Cerebellar nuclear complex (tissue), 1 donor: ENCODE measurements at places on chromosomes 12 and 14.

DNA sequence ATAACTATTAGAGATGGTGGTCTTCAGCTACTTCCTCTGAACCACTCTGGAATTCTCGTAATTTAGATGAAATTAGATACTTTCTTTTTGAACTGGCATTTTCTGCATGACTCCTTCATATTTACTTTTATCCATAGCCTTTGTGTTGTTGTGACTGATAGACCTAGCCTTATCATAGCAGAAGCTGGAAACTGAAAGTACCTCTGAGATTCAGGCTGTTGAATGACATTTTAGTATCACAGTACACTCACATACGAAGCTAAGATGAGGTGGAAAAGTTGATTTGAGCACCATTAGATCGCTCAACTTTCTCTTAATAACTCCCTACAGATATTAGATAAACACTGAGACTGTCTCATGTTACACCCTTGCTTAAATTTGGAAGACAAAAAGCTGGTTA lies 525.1 kb upstream of the FBXO33 start:
- no peak for DNase-seq

- DNase-seq, result no peak
Observed at GRCh38 chr12:120584343-120585149, 3.3 kb upstream of the POP5 start.

- no peak for DNase-seq
Observed at GRCh38 chr12:86513226-86513625, 257.0 kb upstream of the MGAT4C start.

- no peak for DNase-seq
Observed at GRCh38 chr12:57069523-57069922, 9.1 kb downstream of the NEMP1 start.

DNA sequence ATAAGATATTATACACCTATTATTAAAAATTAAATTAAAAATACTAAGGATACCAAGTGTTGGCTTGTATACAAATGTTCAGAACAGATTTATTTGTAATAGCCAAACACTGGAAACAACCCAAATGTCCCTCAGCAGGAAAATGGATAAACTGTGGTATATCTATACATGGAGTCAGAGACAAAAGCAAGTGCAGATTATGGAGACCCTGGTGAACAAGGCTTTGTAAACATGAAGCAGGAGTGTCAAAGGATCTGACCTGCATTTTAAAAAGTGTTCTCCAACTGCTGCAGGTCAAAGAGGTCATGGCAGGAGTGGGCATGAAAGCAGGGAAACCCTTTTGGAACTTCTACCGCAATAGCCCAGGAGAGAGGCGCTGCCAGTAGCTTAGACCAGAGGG lies 181.6 kb downstream of the STXBP6 start:
- DNase-seq, result no peak

DNA sequence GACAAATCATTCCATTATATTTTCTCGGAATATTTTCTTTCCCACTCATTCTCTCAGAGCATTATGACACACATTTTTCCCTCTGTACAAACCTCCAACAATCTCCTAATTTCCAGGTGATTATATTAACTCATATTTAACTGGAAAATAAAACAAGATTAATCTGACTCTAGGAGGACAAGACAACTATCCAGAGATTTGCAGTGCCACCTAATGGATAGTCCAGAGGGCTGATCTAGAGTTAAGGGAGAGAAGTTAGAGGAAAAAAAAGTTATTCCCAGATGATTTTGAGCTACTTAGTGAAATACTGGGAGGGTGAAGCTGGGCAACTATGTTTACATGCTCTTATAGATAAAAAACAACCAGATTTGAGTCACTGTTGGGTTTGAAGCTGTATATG lies 161.7 kb downstream of the ALX1 start:
- DNase-seq, result no peak

GRCh38 chr12:6405963-6406362 lies 22.0 kb downstream of the LTBR start:
- no peak for DNase-seq

- DNase-seq, result no peak
Observed at GRCh38 chr12:47770086-47770726, 2.8 kb upstream of the SLC48A1 start.

GRCh38 chr14:100731011-100731670 lies 4.4 kb downstream of the DLK1 start:
- no peak for DNase-seq

DNA sequence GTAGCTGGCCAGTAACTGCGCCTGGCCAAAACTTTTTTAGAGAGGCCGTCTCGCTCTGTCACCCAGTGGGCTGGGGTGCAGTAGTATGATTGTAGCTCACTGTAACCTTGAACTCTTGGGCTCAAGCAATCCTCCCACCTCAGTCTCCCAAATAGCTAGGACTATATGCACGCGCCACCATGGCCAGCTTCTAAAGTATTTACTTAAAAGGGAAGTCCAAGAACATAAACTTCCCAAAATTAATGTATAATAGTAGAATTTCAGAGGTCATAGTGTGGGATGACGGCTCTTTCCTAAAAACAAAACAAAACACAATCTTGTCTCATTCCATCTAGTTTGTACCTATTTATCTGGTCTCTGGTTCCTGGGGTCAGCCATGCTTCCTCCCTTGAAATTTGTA lies 42.2 kb upstream of the FOS start:
- DNase-seq, result no peak

DNA sequence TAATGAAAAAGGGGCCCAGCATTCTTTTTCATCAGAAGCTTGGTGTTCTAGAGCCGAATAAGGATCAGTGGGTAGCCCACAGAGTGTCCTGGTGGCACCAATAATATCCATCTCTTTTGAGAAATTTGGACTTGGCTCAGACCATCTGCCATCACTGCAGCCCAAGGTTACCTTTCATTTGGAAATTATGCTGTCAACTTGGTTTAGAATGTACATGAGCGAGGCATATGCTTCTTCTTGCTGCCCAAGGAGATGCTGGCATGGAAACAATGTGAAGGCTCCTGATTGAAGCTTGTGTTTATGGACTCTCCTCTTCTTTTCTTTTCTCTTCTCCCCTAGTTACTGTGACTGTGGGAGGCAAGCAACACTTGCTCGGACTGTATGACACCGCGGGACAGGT lies 50.0 kb downstream of the GPHB5 start:
- peak; percentile 58 for DNase-seq

GRCh38 chr14:68113343-68113930 lies 293.9 kb downstream of the RAD51B start:
- no peak for DNase-seq

GRCh38 chr14:33993246-33993645 lies 42.4 kb upstream of the EGLN3 start:
- no peak for DNase-seq

DNA sequence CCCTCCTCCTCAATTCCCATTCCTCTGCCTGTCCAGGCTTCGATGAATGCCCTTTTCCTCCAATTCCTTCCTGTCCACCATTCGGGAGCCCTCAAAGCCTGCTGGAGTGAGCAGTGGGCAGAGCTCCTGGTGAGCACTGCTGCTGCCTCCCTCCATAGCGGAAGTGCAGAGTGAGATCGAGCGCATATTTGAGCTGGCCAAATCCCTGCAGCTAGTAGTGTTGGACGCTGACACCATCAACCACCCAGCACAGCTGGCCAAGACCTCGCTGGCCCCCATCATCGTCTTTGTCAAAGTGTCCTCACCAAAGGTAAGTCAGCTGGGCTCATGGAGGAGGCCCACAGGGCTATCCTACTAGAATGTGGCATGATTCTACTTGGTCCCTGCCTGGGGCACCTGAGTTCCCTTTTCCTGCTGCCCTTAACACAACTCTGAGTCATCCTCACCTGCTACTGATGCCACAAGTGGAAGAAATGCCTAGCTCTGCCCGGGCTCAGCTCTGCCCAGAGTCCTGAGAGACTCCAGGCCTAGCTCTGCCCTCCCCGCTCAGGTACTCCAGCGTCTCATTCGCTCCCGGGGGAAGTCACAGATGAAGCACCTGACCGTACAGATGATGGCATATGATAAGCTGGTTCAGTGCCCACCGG lies 8.0 kb downstream of the CACNB3 start:
- DNase-seq, result no peak

DNA sequence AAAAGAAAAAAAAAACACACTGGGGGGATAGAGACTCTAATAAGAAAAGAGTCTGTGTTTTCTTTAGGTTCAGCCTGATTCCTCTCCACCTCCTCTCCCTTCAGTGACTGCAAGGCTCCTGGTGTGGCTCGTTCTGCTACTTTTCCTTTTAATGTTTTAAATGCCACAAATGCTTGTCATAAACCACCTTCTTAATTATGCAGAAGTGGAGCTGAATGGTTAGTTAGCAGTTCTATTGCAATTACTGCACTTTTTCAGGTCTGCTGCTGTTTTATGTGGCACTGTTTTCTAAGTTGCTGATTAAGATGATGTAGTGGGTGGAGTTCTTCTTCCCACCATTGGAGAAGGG lies 878.1 kb downstream of the DIO2 start:
- DNase-seq, result no peak

DNA sequence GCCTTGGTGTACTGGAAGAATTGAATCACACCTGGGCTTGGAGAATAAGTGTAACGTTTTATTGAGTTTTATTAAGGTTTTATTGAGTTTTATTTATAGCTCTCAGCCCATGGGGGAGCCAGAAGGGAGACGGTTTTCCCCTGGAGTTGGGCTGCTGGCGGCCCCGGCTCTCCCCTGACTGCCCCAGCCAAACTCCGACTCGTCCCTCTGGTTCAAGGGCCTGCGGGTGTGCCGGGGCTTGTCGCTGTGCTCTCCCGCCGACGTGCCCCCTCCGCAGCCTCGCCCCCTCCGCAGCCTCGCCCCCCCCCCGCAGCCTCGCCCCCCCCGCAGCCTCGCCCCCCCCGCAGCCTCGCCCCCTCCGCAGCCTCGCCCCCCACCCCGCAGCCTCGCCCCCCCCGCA lies 326.1 kb upstream of the RTL1 start:
- no peak for DNase-seq

DNA sequence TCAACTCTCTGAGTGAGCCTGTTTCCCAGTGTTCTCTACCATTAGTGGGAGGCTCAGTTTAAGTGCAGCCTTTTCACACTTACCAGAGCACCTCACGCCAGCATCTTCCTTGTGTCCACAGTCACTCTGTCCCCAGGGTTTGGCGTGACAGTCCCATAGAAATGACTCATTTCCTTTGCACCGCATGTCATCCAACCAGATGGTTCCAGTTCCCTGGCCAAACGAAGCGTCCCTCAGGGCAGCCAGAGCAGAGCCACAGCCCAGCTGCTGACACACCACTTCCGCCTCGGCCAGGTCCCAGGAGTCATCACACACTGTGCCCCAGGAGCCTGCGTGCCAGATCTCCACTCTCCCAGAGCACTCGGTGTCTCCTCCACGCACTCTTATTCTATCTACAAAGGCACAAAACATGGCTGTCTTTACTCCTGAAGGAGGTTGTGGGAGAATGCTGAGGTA lies 65.4 kb downstream of the ACSM4 start:
- DNase-seq, result no peak

- no peak for DNase-seq
Observed at GRCh38 chr14:70366911-70367310, 7.4 kb upstream of the COX16 start.

DNA sequence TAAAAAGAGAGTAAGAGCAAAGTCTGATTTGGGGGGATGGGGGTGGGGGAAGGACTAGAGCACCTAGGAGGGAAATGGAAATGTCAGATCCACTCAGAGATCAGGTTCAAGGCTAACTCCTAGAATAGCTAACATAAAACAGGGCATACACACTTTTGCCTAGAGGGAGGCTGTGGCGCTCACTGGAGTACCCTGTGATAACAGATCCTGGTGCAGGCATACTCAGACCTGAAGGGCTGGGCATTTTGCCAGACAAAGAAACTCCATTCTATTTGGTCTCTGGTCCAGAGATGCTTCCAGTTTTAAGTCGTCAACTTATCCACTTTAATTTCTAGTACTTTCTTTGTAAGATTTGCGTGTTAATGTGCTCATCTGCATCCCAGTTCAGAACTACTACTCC lies 5.8 kb downstream of the CTDSP2 start:
- no peak for DNase-seq

DNA sequence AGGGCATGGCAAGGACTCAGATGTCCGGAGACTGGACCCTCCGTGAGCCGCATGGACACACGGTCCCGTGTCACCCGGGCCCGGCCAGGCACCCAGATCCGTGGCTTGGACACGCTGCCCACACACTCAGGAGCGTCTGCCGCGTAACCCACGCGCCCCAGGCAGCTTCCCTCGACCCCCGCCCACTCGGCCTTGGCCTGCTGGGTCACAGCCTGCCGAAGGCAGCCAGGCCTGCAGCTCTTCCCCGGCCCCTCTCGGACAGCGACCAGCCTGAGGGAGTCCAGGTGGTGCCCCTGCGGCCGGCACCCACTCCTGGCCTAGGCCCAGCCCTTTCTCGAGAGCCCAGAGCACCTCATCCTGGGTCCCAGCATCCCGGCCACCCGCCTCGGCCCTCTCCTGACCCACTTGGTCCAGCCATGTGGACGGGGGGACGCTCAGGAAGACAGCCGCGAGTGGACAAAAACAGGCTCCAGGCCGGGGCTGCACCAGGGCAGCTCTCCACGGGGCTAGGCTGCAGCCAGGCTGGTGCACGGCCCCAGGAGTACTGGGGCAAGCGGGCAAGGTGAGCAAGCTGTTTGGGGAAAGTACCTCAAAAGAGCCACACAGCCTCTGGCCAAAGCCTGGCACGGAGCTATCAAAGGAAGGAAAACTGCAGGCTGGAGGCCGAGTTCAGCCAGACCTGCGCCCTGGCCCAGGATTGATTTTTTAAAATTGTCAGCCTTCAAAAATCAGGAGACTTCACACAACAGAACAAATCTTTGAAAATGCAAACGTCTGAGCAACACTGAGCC lies 6.5 kb downstream of the AKT1 start:
- DNase-seq, result no peak

GRCh38 chr14:90613453-90613852 lies 202.8 kb downstream of the TTC7B start:
- no peak for DNase-seq

GRCh38 chr12:63805704-63806672 lies 26.3 kb downstream of the RXYLT1 start:
- DNase-seq, result no peak

DNA sequence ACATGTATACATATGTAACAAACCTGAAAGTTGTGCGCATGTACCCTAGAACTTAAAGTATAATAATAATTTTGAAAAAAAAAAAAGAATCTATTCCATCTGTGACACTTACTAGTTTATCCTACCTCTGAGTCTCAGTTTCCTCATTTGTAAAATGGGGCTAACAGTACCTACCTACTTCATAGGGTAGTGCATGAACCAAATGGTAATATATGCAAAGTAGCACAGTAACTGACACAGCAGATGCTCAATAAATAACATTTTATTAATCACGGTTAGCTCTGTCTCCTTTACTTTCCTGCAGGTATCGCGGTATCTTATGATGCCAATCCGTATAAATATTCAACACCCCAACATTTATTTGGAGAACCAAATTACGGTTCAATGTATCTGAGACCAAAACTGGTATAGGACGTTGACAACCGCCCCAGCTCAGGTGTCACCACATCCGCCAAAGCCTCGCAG lies 703 bp downstream of the TMED10 start:
- no peak for DNase-seq

DNA sequence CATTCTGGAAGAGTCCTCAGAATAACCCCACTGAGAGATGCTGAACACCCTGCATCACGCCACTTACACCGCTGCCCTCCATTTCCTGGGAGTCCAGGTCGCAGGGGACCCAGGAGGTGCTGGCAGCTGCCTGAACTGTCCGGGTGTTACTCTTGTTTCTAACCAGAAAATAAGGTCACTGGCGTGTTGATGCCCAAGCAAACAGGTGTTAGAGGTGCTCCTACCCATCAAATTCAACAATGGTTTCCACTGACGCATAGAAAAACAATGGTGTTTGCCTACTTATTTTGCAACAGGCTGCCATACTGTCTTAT lies 23.8 kb downstream of the PITPNM2 start:
- DNase-seq, result no peak
